ENCODE measurements at places on chromosomes 5 and 9.

DNA sequence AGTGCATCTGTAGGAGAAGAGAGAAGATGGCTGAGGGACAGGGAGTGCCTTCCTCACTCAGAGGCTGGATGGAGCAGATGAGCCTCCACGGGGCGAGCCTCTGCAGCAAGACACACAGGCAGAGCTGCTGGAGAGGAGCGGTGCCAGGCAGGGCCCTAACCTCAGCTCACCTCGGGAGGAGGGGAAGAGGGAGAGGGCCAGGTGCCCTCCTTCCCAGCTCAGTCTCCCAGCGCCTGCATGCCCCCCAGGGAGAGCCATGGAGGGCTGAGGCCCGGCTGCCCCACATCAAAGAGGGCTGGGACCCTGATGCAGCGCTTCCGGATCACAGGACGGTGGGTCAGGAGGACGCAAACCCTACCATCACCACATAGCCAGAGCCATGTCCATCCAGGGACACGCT lies 13.6 kb upstream of the SPATA31E1 start:
- no peak for DNase-seq

- no peak for DNase-seq
Measured at GRCh38 chr5:116778651-116779280, 204.1 kb upstream of the SEMA6A start.

DNA sequence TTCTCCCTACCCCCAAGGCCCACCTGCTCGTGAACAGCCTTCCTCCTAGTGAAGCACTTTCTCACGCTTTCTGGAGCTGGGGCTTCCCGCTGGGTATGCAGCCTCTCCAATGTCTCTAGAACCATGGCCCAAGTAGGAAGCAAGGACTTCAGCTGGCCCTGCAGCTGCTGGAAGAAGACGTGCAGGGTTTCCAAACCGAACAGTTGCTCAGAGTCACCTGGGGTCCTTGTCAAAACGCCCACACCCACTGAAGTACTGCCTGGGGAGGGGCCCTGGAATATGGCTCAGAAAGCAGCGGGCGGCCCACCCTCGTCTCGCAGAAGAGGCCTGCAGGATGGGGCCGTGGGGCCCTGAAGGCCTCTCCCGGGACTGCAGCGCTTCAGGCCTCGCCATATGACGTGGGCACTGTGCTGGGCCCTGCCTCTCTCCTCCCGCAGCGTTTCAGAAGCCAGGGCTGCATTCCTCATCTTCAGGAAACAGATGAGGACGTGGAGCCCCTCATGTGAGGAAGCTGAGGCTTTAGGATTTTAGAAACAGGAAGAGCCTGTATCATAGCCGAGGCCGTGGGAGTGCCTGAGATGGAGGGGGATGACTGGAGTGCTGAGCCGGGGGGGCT lies 116.0 kb upstream of the LMX1B start:
- no peak for DNase-seq

GRCh38 chr9:85155352-85155751 lies 485.8 kb downstream of the NTRK2 start:
- no peak for DNase-seq

GRCh38 chr5:90994796-90995195 lies 388.3 kb downstream of the ARRDC3 start:
- no peak for DNase-seq

- no peak for DNase-seq
Measured at GRCh38 chr5:141973871-141974595, 5.1 kb downstream of the RNF14 start.

DNA sequence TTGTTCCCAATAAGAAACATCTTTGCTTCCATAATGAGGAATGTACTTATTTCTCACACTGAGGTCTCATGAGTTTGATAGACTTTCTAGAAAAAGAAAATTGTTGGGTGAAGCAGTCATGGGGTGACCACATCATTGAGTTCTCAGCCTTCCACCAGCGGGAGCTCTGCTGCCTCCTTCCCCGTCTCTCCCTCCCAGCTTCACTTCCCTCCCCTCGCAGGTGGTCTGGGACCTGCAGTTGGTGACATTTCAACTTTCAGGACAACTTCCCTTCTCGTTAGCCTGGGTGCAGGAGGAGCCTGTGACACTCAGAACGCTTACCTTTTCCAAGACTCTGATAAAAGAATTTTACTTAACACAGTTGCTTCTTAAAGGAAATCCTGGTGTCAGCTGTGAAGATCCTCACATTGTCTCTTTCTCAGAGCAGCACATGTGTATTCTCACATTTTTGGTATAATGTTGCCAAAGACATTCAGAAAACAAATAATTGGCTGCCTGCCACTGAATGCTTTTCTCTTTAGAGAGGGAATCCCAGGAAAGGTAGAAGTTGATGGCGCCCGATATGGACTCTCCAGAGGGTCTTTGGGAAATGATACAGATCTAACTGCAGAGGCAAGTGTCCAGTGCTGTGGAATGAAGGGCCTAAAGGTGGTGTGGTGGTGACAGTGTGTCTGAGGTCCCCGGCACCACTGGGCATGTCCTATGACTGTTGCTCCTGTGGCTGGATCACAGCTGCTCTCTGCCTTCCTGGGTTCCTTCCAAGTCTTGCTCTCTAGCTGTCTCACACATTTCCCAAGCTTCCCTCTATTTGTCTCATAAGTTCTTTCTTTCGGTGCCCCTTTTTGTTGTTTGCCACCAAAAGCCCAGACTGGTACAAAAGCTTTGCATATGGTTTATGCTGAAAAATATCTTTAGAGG lies 238.1 kb downstream of the GAS1 start:
- DNase-seq: no peak

- DNase-seq: no peak
Measured at GRCh38 chr9:127793093-127793708, 7.4 kb downstream of the CDK9 start.

- no peak for DNase-seq
Measured at GRCh38 chr9:3329361-3329760, 196.4 kb downstream of the RFX3 start.

- peak; percentile 17 for DNase-seq
Measured at GRCh38 chr9:33225319-33226147, 14.4 kb upstream of the SPINK4 start.

DNA sequence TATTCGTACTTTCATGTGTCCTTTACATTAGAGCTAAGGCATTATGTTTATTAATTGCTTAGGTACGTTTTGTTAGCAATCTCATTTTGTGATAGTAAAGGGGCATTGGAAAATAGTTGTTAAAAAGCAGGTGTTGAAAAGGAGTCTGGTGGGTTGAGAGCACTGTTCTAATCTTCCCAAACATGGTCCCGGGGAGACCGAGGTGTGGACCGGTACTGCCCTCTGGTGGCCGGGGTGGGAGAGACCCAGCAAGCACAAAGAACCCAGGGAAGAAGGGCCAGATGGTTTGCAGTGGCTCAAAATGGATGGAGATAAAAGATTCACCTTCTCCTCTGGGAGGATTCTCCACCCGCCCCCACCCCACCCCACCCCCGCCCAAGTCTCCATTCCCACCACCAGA lies 26.1 kb downstream of the IDNK start:
- peak; percentile 49 for DNase-seq

DNA sequence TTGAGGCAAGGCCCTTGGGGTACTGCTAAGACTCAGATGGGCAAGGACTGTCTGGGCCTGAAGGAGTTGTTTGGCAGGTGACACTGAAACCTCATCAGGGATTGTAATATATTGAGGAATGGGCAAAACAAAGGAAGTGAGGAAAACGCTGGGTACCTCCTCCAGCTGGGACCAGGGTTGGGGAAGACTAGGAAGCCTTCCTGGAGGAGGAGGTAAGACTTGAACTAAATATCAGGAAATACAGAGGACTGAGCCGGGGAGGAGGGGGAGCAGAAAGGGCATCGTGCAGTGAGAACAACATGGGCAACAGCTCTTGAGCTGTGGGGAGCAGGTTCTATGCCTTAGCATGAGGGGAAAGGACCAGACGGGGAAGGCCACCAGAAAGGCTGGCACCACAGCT lies 144.0 kb downstream of the GABBR2 start:
- no peak for DNase-seq

- no peak for DNase-seq
Measured at GRCh38 chr9:138101444-138102234, 224.1 kb downstream of the CACNA1B start.

GRCh38 chr9:136512651-136513071 lies 29.8 kb upstream of the SEC16A start:
- DNase-seq: no peak

DNA sequence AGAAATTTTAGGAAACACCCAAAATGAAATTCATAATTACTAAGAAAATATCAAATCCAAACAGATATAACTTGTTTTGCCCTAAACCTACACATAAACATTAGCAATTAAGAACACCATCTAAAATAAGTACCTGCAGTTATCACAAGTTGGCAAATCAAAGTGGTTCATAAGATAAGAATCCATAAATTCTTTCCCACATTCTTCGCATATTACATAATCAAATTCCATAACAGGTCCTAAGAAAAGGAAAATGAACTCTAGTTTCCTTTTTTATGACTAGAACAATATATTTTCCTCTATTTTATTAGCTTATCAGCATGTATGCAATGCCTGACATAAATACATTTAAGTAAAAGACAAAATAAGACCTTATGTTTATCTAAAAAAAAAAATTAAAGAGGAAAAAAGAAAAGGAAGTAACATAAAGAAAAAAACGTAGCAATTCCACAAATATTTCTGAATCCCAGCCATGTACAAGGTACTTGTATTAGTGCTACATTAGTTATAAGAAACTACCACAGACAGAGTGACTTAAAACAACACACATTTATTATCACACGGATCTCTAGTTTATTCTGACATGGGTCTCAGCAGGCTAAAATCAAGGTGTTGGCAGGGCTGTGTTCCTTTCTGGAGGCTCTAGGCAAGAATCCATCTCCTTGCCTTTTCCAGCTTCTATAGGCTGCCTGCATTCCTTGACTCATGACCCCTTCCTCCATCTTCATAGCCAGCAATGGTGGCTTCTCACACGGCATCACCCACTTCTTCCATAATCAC lies 7.5 kb downstream of the XPA start:
- DNase-seq: no peak

Data from stimulated activated CD8-positive, alpha-beta memory T cell treated with anti-CD3 and anti-CD28 coated beads, Interleukin-12 subunit alpha, Interleukin-12 subunit beta, amount 100 ng/mL, for 4 hours (primary cell).